ENCODE measurements at places on chromosomes 3 and 15. TPM values are rescaled to one million over a fixed set of nuclear protein-coding genes. Genes with fewer than 3 reads are reported as not detected.

Gene HRG
- polyA plus RNA-seq = 315 TPM

Gene U2SURP
- polyA plus RNA-seq = 27.2 TPM

Gene OR5K2
- polyA plus RNA-seq = not detected

Gene GOLGA6L7
- not detected for polyA plus RNA-seq

Gene IQCF5
- not detected for polyA plus RNA-seq

Gene MCCC1
- polyA plus RNA-seq = 34.8 TPM

Gene SCN5A
- 0.01 TPM for polyA plus RNA-seq
